ENCODE measurements at places on chromosomes 2 and 18.

DNA sequence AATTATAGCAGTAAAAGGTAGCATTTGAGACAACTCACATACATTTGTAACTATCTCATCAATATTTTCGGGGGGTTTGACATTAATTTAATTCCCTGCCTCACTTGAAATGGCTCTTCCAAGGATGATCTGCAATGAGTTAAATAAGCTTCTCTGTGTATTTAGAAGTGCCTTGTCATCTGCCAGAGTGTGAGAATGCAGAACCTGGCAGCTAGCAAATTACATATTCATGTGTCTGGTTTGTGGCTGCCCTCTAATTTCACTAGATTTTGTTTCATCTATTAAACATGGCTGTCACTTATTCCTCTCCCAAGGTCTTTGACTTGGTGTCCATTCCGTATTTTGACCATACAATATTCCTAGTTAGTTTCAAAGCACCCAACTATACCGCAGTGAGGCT lies 158.3 kb upstream of the CAVIN2 start:
- DNase-seq = no peak

GRCh38 chr18:30705943-30706342 lies 336.6 kb downstream of the DSC3 start:
- no peak for DNase-seq

DNA sequence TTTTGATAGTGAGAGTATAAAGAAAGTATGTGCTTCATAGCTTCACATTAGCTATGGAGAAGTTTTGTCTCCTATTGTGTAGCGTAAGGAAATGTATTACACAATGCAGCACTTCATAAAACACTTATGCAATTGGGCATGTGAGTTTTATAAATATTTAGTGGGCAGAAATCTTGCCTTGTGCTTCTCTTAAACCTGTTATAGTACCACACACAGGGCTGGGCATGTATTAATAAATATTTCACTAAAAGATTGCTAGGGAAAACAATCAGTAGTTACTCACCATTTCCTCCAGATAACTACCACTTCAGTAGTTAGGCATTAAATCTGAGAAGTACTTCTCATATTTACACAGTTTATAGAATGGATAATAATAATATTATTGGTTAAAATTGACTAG lies 1080.8 kb upstream of the PIK3C3 start:
- no peak for DNase-seq

- no peak for DNase-seq
These were observed 54.3 kb upstream of the HK2 start for GRCh38 chr2:74779587-74780135.

DNA sequence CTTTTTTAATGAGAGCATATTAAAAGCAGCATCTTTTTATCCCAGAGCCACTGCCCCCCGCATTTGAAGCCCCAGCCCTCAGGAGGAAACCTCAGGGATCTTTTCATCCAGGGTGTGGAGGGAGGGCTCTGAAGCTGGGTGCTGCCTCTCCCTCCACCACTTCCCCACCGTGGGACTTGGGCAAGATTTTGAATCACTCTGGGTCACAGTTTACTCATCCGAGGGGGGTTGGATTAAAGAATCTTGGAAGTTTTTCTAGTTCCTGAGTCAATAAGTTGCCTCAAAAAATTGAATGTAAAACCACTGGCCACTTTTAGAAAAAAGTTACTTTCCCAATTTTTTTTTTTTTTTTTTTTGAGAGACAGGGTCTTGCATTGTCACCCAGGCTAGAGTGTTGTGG lies 62.0 kb upstream of the ANKRD44 start:
- DNase-seq = no peak

DNA sequence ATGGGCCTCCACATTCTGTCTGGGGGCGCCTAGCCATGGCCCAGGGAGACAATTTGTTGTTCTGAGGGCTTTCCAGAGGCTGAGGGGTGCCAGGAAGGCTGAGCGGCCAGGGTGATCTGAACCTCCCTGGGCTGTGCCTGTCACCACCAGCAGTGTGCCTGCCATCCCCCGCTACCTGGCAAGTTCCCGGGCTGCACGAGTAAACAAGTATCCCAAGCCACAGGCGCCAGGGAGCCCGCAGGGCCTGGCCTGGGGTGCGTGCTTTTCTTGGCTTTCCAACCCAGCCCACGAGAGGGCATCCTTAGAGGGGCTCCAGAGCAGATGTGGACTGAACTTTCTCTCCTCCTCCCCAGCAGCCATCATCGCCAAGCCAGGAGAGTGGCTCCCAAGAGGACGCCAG lies 35.1 kb upstream of the B3GNT7 start:
- DNase-seq = no peak

- no peak for DNase-seq
These were observed 239.8 kb downstream of the RBM43 start for GRCh38 chr2:151021747-151022452.

GRCh38 chr2:231780123-231780908 lies 766 bp downstream of the PDE6D start:
- DNase-seq = peak; percentile 3

GRCh38 chr18:11953113-11953512 lies 28.2 kb upstream of the IMPA2 start:
- DNase-seq = no peak

DNA sequence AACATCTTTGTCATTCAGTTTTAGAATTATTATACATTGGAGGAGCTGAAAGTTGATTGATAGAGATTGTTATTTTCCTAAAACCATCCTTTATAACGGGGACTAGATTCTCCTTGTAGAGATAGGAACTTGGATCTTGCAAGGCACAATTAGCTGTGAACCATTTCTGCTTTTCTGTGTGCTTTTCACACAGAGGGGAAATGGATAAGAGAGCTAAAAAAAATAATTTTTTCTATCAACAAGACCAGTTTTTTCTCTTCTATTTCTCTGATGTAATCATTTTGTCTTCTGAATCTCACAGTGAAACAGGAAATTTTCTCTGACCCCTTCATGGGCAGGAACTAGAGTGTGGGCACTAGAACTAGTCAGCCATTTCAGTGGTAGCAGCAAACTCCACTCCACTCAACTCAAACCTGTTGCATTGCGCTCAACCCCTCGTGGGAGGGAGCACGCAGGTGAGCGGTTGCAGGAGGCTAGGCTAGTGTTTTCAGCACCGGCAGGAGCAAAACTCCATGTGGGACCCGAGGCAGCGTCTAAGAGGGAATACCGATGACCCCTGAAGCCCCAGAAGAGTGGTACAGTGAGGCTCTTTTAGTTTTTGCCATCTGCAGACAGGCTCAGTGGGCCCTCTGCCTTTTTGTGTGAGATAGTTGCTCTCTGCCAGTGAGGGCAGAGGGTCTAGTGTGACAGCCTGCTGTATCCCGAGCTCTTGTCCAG lies 24.0 kb upstream of the SLC39A10 start:
- DNase-seq = no peak

- no peak for DNase-seq
These were observed 18.7 kb downstream of the NBEAL1 start for GRCh38 chr2:203033395-203033794.

GRCh38 chr2:16218625-16219024 lies 278.3 kb downstream of the MYCN start:
- no peak for DNase-seq

DNA sequence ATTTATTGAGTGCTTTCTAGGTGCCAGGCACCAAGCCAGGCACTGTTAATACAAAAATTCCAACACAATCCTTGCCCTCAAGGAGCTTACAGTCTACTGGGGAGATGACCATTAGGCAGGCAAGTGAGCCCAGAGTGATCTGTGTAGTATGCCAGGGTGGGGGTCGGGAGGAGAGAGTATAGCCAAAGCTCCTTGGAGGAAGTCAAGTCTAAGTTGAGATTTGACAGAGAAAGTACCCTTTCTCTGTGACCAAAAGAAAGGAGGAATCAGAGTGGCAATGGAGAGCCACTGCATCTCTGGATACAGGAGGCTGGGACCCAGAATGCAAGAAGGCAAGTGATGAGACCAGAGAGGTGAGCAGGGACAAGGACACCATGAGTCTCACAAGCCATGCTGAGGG lies 7.5 kb downstream of the ANKRD53 start:
- DNase-seq = no peak

- no peak for DNase-seq
These were observed 399.7 kb upstream of the ID2 start for GRCh38 chr2:8281950-8282857.

GRCh38 chr2:219274361-219274921 lies 4.7 kb upstream of the DNAJB2 start:
- DNase-seq = no peak

GRCh38 chr2:103169861-103170260 lies 408.0 kb downstream of the TMEM182 start:
- DNase-seq = no peak

DNA sequence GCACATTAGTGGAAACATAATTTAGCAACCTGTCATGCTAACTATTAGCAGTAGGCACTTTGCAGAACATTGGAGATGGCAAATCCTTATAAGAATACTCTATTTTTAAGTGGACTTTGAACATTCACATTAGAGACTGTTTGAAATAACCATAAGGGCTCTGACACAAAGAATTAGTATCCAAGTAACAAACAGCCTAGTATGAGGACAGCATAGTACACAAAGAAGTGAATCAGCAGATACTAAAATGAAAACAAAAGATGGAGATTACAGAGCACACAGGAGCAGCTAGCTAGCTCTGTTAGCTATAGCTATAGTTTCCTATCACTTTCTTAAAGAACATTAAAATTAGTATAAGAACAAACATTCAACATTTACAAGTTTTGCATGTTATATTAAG lies 256.3 kb upstream of the SPOPL start:
- DNase-seq = no peak

GRCh38 chr2:109005686-109006204 lies 16.7 kb upstream of the EDAR start:
- DNase-seq = no peak

DNA sequence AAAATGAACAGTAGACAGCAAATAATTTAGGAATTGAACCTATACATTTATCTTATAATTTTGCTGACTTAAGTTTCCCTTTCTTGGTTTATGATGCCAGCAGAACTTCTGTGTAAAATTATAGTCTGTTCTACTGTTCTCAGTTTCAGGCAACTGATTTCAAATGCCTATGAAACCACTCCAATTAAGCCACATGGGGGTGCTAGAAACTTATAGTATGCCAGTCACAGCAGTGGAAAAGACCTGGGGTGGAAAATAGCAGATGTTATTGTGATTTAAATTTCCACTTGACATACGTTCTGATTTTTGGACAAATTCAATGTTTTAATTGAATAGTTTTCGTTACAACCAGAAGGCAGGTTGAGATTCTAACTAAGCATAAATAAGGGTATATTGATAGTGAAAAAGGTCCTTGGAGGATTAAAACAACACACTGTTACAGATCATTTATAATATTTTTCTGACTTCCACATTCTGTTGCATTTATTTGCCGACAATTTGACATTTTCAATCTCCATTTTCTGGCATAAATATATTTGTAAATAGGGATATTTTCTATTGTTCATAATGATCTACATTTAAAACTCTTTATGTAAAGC lies 61.4 kb downstream of the CPS1 start:
- DNase-seq = no peak

- no peak for DNase-seq
These were observed 75.5 kb downstream of the ANTXR1 start for GRCh38 chr2:69088466-69088865.

DNA sequence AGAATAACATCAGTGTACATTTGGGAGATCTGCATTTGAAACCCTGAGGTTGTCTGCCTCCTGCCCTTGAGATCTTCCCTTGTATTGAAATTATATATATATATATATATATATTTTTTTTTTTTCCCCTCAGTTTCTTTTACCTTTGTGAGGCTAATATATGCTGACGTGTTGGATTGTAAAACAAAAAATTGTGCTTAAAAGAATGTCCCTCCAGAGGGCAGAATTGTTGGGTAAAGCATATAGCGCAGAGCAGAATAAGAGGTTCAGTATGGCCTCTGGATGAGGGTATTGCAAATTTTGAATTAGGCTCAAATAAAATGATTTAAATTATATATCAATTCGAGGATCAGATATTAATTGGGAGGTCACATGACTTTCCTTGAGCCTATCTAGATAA lies 12.4 kb downstream of the NABP1 start:
- no peak for DNase-seq

DNA sequence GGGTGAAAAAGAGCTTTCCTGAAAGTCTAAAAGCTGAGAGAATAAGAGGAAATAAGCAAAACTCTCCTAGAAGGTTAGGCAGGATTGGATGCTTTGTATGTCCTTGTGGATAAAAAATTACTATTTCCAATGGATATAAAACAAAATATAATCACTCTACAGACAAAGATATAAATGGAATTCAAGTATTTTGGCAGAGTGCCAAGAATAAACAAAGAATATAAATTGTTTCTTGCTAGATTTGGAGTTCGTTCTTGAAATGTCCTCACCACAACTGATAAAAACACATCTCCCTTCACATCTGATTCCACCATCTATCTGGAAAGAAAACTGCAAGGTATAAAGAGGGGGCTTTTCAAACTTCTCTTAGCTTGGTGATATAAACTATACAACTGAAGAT lies 13.3 kb downstream of the SULT1C3 start:
- no peak for DNase-seq

DNA sequence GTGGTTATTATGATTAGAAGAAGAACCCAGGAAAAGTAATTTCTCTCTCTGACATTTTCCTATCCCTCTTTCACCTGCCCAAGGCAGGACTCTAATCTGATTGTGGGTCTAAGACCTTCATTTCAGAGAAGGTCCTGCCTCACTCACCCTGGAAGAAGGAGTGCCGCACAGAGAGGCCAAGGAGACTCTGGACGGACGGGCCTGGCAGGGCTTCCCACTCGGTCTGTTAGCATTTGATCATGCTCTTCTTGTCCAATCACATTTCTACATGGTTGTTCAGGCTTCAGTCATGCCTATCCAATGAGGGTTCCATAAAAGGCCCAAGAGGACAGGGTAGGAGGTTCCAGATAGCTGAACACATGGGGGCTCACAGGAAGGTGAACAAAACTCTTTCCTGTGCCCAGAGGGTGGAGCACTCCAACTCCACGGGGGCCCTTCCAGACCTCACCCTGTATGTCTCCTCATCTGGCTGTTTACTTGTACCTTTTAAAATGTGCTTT lies 27.0 kb downstream of the ZNF892 start:
- no peak for DNase-seq

DNA sequence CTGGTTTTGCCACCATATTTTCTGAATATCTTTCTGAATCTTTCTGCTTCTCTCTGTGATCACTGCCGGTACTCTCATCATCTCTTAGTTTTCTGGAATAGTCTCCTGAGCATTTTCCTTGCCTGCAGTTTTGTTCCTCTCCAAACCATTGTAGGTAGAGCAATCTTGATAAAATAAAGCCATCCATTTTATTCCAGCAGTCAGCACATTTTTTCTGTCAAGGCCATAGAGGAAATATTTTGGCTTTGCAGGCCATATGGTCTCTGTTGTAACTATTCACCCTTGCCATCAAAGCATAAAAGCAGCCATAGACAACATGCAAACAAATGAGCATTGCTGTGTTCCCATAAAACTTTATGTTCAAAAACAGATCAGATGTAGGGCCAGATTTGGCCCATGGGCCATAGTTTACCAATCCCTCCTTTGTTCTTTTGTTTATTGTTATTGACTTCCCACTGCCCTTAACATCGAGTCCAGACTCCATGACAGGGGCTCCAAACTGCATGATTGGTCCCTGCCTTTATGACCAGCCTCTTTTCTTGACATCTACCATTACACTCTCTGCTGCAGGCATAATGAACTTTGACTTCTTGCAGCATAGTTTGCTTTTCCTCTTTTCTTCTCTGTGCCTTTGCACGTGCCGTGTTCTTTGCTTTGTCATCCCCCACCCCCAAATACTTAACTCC lies 29.8 kb downstream of the TMEM87B start:
- DNase-seq = no peak

- DNase-seq = no peak
These were observed 449.3 kb upstream of the SPHKAP start for GRCh38 chr2:228630786-228631185.

Measured in stimulated activated CD4-positive, alpha-beta T cell treated with anti-CD3 and anti-CD28 coated beads, Interleukin-4, amount 100 ng/mL, for 1 hour (primary cell).